Frontal cortex (tissue), 4 donors: ENCODE measurements at places on chromosomes 12 and 14.

GRCh38 chr14:99284254-99285004, 12.4 kb upstream of the BCL11B start:
- no peak for DNase-seq

DNA sequence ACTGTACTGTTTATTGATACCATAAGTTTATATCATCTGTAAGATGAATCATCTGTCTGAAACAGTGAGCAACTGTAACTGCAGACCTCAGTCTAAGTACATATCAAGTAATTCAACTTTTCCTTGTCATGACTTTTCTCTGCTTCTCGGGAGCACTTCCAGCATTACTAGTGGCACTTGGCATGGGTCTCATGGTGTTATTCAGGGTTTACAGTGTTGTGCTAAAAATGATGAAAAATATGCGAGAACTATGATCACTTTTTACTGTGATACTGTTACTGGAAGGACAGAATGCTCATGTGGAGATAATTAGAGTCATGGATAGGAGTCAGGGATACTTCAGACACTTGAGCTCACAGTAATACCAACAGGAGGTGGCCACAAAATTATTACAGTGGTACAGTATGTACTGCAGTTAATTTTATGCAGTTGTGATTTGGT, 8.3 kb downstream of the KTN1 start:
- no peak for DNase-seq

DNA sequence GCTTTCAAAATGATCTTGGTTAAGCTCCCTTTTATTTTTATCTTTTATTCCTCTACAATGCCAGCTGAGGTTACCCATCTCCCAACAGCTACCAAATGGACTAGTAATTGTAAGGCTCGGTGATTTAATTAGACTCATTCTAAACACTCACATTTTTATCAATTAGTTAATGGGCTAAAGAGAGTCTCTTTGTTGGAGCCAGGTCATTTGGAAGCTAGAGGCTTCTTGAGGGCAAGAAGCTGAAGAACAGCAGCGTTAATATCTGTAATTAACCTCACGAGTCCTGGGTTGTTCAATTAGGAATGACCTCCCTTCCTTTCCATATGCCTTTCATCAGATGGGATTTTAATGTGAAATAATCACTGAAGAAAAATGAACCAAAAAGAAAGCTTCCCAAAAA, 56.9 kb downstream of the OTX2 start:
- no peak for DNase-seq

GRCh38 chr12:24078318-24078765, 128.9 kb upstream of the SOX5 start:
- DNase-seq, result no peak

DNA sequence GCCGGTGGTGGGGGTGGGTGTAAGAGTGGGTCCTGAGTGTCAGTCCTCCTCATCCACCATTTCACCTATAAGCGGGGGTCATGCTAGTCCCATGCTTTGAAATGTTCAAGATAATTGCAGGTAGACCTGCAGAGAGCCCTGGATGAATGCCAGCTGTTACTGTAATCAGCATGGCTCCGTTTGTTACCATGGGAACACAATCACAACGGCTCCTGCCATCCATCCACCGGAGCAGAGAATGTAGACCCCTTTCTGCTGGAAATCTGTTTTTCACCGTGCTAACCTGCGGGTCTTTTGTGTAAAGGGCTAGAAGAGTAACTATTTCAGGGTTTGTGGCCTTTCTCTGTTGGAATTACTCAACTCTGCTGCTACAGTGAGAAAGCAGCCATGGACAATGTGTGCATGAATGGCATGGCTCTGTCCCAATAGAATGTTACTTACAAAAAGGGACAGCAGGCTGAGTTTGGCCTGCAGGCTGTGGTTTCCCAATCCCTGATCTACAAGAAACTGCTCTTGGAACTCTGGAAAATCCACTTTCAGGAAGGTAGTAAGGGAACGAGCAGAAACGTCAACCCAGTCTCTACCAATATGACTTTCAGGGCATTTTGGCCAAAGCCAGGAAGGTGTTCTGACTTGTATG, 36.1 kb downstream of the KCTD10 start:
- DNase-seq, result no peak

GRCh38 chr12:93926237-93926636, 222.1 kb upstream of the PLXNC1 start:
- no peak for DNase-seq

- no peak for DNase-seq
Measured at GRCh38 chr14:87351007-87351406, 642.0 kb downstream of the GALC start.

- DNase-seq, result no peak
Measured at GRCh38 chr14:68637106-68638021, 155.5 kb downstream of the ZFP36L1 start.

- DNase-seq, result no peak
Measured at GRCh38 chr12:70154087-70154638, 89.1 kb upstream of the CNOT2 start.

- no peak for DNase-seq
Measured at GRCh38 chr12:108772891-108773797, 41.8 kb upstream of the CORO1C start.

- DNase-seq, result no peak
Measured at GRCh38 chr12:52203079-52203921, 11.5 kb upstream of the KRT80 start.

DNA sequence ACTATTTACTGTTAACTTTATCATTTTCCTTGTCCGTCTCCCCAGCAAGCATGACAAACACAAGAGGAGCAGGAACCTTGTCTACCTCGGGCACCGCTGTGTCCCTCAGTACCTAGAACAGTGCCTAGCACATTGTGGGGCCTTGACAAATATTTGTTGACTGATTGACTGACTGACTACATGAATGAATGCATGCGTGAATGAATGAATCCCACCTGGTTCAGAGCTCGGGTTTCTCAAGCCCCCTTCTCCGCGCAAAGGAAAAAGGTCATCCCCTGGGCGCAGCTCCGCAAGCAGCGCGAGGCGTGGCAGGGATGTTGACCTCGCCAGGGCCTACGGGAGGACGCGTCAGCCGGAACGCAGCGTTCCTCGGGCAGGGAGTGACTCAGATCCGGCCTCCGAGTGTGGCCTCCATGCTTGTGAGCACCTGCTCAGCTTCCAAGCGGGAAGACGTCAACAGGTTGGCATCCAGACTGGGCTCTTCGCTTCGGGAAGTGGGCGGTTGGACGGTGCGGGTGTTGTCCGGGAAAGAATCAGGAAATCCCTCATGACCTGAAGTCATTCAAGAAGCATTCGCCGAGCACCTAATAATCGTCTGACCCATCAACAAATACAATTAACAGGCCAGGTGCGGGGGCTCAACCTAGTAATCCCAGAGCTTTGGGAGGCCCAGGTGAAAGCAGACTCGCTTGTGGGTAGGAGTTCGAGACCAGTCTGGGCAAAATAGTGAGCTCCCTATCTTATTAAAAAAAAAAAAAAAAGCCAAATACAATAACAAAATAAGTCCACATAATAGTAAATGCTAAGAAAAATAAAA, 13.9 kb upstream of the UBC start:
- no peak for DNase-seq

DNA sequence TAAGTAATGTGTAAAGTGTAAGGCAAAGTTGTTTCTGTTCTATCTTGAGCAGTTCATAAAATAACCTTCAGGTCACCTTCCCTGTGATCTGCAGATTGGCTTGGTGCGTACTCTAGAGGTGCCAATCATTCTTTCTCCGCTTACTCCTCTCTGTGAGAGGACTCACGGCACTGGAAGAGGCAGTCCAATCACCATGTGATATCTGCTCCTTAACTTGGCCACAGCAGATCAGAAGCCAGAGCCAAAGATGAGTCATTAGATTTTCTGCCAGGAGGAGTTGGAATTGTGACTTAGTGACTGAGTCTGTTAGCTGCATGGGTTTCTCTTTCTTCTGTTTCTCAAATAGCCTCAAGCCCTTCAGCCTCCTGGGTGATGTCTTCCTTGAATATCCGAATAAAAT, 165.5 kb downstream of the SLC41A2 start:
- no peak for DNase-seq

DNA sequence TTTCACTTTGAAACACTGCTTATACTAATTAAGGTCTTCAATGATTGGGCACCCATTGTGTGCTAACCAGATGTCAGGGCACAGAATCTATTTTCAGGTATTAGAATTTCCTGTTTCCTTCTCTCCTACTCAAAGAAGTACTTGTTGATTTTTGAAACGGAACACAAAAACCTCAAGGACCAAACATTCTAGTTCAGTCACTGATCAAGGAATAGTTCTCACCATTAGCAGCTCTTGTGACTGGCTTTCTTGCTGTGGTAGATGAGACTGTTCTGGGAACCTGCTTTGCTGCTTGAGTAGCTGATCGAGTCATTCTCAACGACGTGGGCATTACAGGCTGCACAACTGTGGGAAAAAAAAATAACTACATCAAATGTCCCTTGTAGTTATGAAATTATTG, 11.0 kb downstream of the DLGAP5 start:
- no peak for DNase-seq
